Astrocyte (in vitro differentiated cells and primary cell): ENCODE measurements at places on chromosomes 4 and X.

- peak; percentile 27 for DNase-seq
These were observed 7.9 kb downstream of the NONO start for GRCh38 chrX:71291381-71291780.

DNA sequence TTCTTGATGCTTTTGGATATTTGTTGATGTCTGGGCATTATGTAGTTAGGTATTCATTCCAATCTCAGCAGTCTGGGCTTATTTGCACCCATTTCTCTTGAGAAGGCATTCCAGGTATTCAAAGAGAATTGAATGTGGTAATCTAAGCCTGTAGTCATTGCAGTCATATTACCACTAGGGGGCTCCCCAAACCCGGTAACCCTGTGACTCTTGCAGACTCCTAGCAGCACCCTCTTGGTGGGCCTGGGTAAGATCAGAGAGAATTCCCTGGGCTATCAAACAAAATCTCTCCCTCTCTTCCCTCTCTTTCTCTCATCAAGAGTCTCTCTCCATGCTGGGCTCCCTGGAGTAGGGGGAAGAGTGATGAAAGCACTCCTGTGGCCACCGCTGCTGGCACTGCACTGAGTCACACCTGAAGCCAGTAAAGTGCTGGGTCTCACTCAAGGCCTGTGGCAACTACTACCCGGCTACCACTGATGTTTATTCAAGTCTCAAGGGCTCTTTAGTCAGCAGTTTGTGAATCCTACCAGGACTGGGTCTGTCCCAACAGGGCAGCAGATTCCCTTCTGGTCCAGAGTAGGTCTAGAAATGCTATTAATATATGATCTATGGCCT lies 187.7 kb upstream of the NUDT10 start:
- DNase-seq, result peak; percentile 1

- DNase-seq, result peak; percentile 53
These were observed 100.7 kb downstream of the PTTG2 start for GRCh38 chr4:38060829-38061431.

- DNase-seq, result peak; percentile 82
These were observed 112.3 kb downstream of the KLHL8 start for GRCh38 chr4:87108142-87108546.

DNA sequence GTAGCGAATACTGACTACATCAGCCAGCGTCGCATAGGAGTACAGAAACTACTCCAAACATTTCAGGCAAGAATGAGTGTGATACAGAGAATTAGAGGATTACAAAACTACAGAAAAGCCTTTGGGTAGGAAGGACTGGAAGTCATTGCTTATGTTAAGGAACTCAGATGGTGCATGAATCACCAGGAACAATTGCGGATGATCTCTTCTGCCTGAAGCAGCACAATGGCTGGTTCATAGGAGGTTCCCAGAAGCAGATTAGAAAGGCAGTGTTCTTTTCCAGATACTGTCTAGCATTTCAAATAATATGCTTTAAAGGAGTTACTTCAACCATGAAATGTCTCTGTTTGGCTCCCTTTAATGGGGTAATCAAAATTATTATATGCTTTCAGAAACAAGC lies 42.5 kb upstream of the MAP9 start:
- DNase-seq, result no peak

DNA sequence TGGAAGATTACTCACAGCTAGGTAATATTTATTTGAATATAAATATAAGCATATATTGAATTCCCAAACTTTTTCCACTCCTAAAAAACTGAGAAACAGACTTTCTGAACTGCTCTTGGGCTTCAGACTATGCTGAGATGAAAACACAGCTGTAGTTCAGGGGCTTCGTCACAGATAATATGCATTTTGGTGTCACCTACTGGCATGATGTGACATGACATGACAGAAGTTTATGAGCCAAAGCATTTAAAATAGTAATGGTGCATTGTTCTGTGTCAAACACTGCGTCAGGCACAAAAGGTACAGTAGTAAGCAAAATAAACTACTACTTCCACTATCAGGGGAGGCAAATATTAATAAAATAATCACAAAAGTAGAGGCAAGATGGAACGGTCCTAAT lies 171.3 kb downstream of the BTC start:
- no peak for DNase-seq

GRCh38 chr4:4659871-4660651 lies 118.2 kb upstream of the STX18 start:
- peak; percentile 93 for DNase-seq

GRCh38 chr4:20299515-20299914 lies 47.8 kb downstream of the SLIT2 start:
- no peak for DNase-seq

GRCh38 chr4:81566161-81566591 lies 94.5 kb upstream of the RASGEF1B start:
- no peak for DNase-seq

- DNase-seq, result peak; percentile 10
These were observed 19.8 kb upstream of the STOX2 start for GRCh38 chr4:183885205-183885720.

DNA sequence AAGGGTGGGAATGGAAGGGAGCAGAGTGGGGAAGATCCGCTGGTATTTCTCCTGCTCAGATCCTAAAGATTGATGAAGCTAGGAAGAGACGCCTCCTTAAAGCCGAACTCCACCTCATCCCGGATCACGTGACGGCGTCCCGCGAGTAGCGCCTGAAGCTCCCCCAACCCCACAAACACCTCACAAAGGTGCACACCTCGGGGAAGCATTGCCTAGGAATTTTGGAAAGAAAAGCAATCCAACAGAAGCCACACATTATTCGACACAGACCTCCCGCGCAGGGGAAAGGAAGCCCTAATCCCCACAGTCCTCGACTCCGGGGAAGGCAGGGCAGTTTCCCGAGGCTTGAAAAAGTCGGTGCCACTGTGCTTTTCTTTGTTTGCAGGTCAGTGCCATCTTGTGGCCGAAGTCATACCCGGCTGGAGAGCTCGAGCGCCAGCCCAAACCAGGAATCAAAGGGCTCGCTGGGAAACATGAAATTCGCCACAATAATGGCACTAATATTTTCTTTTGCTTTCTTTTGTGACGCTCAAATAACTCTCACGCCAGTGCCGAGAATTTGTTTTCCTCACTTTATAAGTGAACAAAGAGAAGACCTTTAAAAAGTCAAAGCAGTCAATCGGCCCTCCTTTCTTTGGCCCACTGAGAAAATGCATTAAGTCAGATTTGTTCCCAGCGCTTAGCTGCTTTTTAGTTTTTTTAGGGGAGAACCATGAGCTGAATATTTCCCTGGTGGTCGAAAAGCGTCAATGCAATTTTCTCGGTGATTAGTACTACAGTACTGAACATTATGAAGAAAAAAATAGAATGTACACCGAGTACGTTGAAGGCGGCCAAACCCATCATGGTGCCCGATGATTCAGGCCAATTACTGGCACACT lies at the start of gene NPY1R:
Gene NPY1R, minus strand, starts transcription at position 71 of the 881 bp plus-strand sequence. CDS start 6,042 bp downstream, outside the sequence.
- peak; percentile 66 for DNase-seq

DNA sequence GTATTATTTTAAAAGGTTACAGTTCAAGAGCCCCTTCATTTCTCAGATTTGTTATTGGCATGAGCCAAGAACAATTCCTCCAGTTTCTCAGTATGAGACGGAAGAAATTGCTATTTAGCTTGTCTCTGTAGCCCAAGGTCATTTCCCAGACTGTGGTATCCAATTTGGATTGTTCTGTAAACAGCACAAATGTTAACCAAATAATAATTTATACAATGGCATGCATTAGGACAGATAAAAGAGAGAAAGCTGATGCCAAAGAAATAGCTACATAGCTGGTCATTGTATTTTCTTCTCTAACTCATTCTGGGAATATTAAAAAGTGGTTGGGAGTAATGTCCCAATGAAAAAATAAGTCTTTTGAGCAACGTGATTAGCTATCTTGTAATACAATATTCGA lies 134.6 kb upstream of the NPY2R start:
- no peak for DNase-seq

GRCh38 chr4:38656111-38656510 lies 7.9 kb upstream of the KLF3 start:
- no peak for DNase-seq

DNA sequence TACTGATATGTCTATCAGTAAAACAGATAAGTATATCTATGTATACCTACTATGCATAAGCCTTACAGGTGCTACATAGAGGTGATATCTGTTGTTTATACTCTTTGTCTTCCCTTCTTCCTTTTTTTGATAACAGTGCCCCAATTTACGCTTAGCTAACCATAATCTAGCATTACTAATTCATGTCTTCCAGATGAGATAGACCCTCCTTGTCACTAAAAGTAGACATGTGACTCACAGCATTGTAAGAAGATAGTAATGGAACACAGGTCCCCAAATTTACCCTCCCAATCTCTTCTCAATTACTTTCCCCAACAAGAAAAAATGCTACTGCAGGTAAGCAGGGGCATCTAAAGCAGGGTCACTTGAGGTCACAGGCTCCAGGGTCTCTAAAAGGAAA lies 7.9 kb upstream of the NFKB1 start:
- no peak for DNase-seq

DNA sequence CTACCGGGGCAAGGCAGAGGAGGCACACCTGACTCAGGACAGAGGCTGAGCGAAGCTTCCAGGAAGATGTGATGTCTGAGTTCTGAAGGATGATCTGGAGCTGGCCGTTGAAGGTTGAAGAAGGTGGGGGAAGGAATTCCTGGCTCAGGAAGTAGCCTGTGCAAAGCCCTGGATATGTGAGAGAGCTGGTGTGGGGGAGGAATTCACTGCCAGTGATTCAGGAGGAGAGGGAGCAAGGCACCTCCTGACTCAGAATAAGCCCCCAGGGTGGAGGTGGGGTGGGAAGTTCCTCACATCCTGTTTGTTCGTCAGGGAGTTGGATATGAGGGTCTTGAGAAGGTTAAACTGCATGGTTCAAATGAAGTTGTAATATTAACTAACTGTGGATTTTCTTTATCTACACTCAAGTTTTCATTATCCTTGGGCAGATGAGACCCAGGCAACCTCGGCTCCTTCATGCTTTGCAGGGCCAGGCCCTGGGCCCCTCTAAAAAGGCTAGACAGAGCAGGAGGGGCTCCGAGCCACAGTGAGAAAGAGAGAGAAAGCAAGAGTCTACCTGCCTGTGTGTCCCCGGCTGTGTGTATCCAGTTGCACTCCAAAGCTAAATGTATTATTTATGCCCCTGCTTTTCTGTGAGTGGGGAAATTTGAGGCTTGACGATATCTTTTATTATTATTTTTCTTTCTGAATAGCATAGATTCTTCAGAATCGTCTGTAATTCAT lies 7.1 kb downstream of the NHSL2 start:
- DNase-seq, result peak; percentile 61

DNA sequence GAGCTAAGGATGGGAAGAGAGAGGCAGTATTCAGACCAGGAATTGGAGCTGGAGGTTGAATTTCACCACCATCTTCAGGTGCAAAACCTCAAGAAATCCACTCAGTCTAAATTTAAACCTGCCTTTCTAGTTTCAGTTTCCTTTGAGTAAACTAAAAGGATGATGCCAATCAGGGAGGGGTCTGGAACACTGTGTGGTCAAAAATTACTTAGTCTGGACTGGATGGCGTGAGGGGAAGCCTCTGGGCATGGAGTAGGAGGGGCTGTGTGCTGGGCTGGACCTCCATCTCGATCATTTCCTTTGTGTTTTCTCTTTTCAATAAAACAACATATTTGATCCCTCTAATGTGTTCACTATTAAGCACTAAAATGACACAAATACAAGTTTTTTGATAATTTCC lies 120.1 kb downstream of the GC start:
- no peak for DNase-seq

GRCh38 chrX:2828959-2829411 lies 255 bp downstream of the GYG2 start:
- no peak for DNase-seq

GRCh38 chrX:132631579-132632232 lies 142.9 kb upstream of the MBNL3 start:
- no peak for DNase-seq

DNA sequence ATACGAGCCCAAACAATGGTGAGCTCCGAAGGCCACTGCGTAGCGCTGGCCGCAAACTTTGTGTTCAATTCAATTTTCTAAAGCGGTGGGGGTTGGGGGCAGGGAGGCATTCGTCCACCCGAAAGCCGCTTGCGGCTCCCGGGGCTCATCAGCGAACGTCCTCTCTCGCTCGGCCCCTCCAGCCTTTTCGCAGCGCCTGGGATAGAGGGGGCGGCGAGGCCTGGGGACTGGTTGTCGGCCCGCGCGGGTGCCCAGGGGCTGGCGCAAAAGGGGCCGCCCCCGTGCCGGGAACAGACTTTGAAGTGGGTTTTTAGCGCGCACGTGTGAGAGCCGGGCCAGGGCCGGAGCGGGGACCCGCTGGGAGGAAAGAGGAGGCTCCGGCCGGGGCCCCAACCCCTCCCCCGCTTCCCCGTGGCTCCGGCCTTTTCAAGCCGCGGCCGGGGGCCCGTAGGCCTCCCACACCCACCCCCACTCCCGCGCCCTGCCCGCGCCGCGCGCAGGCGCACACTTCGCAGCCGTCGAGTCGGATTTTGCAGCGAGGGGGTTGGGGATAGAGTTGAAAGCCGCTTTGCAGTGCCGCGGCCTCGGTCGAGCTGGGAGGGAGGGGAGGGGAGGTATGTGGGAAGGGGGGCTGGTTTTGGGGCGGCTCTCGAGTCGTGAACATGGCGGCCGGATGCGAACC lies 8.3 kb downstream of the ZIC3 start:
- no peak for DNase-seq

DNA sequence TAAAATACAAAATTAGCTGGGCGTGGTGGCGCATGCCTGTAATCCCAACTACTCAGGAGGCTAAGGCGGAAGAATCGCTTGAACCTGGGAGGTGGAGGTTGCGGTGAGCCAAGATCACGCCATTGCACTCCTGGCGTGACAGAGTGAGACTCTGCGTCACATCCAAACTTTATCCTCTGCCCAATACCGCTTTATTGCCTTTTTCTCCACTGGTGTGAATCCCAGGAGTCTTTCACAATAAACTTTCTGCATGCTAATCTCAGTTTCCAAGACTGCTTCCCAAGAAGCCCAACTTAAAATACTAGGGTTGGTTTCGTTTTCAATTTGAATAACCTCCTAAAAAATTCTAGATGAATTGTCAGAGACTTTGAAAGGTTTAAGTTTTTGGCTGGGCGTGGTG lies 27.2 kb upstream of the DHX15 start:
- DNase-seq, result no peak

DNA sequence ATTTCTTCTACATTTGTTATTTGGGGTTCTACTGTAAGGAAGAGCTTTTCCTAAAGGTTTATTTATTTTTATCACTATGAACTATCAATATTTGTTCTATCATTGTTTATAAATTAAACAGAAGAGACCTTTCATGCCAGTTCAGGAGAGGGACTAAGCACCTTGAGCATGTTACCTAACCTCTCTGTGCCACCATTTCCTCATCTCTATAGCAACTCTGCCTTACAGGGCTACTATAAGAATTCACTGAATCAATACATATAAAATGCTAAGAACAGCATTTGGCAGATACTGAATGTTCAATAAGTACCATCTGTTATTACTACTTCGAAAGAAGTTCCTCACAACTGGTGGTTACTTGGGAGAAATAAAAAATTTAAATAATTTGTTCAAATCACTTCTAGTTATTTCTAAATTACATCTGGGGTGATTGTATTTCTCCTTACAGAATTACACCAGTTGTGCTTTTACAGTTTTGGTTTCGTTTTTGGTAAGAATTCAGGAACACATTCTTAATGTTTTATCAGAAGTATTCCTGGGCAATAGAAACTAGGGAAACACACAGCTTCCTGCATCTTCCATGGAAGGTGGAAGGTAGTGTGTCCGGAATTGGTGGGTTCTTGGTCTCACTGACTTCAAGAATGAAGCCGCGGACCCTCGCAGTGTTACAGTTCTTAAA lies 32.9 kb downstream of the EREG start:
- no peak for DNase-seq
